H4 (cell line): ENCODE measurements at places on chromosomes 3 and 15. TPM values are rescaled to one million over a fixed set of nuclear protein-coding genes. Genes with fewer than 3 reads are reported as not detected.

The KCNH8 gene
- 0.04 TPM in 1 of 2 replicates, not detected in the other for total RNA-seq

The TMEM212 gene
- not detected in 2 replicates for total RNA-seq

The NFKBIZ gene
- 0.81 and 8.0 TPM in 2 replicates for total RNA-seq

DNA sequence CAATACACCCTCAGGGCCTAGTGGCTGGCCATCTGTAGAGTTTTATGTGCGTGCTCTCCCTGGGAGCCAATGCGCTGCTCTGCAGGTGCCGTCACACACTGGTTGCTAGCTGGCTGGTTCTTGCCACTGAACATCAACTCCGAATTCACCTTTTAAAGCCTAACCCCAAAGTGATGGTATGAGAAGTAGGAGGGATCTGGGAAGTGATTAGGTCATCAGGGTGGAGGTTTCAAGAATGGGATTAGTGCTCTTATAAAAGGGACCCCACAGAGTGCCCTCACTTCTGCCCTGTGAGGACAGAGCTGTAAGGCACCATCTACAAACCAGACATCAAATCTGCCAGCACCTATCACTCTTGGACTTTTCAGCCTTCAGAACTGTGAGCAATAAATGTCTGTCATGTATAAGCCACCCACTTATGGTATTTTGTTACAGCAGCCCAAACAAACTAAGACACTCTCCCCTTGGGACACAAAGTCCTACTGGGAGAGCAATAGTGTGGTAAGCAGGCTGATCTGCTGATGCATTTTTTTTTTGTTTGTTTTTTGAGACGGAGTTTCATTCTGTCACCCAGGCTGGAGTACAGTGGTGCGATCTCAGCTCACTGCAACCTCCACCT is 20.3 kb downstream of the RGMA start:
- DNase-seq: no peak
